ENCODE measurements at places on chromosomes 6 and 20.

DNA sequence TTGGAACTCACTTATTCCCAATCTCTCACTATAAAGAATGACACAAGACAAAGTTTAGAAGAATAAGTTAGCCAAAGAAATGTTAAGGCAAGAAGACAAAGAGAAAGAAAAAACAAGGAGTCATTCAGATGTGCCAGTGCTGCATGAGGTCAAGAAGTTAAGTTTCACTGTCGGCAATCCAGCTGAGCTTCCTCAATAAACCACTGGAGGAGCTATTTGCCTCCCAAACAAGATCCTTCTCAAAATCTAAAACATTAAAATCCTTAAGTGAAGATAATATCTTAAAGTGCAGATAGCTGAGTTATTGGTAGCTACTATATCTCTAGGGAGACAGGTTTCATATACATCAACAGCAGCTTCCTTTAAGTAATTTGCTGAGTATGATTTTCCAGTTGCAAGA, 512.3 kb downstream of the HDGFL1 start:
- no peak for DNase-seq

DNA sequence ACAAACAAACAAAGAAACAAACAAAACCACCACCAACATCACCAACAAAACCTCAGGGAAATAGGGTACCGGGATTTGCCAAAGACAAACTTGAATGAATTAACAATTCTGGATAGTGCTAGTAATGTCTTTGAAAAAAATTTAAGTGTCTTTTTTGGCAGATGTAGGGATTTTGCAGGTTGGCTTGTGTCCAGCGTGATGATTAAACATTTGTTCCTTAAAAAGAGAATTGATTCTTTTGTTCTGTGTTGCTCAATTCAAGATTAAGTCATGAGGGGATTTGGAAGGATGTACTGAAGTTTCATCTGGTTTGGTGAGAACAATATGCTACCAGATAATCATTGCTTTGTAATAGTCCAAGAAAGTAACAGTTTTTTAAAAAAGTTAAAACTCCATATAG, 125.1 kb upstream of the HS3ST5 start:
- no peak for DNase-seq

DNA sequence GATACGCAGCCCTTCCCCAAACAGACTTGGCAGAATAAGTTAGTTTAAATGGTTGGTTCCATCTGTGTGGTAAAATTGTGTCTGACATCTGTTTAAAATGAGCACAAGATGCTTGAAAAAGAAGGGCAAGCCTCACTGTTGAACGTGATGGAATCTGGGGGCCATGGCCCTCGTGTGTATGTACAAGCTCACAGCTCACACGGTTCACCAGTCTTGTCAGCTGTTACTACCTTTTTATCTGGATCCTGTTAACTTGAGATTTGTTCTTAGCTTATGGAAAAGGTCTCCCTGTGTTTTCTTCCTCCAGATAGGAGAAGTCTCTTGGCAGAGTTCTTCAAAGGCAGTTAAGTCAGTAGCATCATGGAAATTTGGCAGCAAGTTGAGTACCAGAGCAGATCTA, 270.6 kb downstream of the KHDC1L start:
- no peak for DNase-seq

- no peak for DNase-seq
Measured at GRCh38 chr20:10992731-10993130, 318.9 kb upstream of the JAG1 start.

DNA sequence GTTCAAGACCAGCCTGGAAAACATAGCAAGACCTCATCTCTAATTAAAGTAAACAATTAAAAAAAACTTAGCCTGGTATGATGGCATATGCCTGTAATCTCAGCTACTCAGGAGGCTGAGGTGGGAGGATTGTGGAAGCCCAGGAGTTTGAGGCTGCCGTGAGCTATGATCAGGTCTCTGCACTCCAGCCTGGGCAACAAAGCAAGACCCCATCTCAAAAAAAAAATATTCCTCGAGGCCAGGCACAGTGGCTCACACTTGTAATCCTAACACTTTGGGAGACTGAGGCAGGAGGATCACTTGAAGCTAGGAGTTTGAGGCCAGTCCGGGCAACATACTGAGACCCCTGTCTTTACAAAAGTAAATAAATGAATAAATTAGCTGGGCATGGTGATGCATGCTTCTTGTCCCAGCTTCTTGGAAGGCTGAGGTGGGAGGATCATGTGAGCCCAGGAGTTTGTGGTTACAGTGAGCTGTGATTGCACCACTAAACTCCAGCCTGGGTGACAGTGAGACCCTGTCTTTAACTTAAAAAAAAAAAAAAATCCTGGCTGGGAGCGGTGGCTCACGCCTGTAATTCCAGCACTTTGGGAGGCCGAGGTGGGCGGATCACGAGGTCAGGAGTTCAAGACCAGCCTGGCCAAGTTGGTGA, 9.3 kb upstream of the C2 start:
- DNase-seq: no peak

- DNase-seq: no peak
Measured at GRCh38 chr6:88166493-88167351, 575 bp upstream of the CNR1 start.

DNA sequence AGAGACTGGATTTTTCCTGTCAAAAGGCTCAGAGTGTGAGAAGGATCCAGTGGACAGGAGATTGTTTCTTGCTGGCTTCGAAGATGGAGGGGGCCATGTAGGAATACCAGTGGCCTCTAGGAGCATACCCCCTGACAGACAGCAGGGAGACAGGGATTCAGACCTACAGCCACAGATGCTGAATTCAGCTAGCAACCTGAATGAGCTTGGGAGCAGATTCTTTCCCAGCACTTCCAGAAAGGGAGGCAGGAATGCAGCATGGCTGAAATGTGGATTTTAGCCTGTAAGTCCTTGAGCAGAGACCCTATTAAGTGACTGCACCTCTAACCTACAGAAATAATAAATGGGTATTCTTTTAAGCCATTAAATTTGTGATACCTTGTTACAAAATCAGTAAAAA, 44.6 kb downstream of the STXBP5 start:
- no peak for DNase-seq

- DNase-seq: no peak
Measured at GRCh38 chr6:158043586-158044524, 62.2 kb downstream of the SYNJ2 start.

GRCh38 chr20:32386091-32386490, 28.0 kb downstream of the ASXL1 start:
- DNase-seq: no peak

DNA sequence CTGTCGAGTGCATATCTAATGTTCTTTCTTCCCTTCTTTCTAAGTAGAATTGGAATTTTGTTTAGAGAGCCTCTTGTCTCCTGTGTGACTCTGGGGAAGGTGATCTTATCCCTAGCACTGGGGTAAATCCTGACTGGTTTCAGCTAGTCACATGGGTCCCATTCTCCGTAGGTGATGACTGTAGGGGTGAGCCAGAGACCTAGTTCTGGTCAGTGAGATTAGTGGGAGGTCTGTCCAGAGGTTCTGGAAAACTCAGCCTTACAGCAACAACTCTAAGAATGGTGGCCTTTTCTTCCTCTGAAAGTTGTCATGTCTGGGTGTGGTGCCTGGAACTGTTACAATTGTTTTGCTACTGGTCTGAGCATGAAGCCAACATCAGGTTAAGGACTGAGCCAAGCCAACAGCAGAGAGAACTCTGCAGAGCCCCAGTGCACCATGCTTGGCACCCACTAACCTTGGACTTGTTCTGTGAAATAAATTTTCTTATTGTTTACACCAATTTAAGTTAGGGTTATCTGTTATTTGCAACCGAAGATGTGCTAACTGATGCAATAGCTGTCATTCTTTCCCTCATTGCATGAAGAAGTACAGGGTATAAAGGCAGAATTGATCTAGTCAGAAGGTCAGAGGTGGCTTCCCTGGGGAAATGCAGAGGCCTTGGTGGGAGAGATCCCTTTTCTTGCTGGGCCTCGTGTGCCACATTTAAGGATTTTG, 56.8 kb upstream of the TULP4 start:
- no peak for DNase-seq

DNA sequence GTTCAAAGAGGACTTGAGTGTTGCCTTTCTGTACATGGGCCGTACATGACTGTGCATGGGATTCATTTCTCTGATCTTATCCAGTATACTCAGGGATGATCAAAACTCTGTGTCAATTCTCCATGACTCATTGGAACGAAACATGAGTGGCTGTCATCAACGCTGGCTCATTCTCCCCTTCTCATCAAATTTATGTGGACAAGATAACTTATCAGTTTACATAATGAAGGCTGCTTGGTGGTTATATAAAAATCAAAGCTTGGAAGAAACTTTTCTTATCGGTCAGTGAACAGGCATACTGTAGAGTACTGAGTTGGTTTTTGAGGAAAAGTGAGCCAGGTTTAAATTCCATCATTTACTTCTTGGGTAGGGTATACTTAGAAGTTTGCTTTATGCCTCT, 24.9 kb downstream of the CRISP1 start:
- no peak for DNase-seq

DNA sequence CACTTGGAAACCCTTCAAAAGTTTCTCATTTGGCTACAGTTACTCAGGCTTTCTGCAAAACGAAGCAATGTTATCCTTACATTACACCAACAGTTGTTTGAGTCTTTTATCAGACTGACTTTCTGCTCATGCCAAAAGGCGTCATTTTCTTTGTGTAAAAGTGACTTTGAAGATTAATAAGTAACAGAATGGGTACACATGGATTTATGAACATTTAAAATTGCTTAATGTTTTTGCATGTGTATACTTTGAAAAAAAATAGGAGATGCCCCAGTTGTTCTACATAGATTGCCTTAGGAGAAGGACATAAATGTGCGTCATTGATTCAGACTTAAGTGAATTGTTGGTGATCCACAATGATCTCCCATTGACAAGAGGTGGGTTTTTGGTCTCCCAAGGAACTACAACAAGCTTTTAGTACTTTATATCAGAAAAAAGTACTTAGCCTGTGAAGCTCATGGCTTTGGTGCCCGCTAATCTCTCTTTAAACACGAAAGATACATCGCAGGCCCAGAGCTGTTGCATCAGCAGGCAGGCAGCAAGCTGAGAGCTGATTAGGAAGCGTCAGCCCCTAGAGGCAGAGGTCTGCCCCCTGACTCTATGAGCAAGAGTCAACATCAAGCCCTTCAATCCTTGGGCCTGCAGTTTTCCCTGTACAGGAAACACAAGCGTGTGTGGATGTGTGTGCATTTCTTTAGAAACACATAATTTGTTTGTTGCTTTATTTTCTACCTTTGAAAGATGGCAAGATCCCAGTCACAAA, 45.9 kb downstream of the SLC22A3 start:
- no peak for DNase-seq

- no peak for DNase-seq
Measured at GRCh38 chr6:82363428-82364086, at the start of gene TPBG. Gene TPBG, plus strand, starts transcription at chr6:82363817. Its CDS starts 1,145 bp downstream, at chr6:82364962.

GRCh38 chr20:16861708-16862107, 113.5 kb downstream of the OTOR start:
- DNase-seq: no peak

DNA sequence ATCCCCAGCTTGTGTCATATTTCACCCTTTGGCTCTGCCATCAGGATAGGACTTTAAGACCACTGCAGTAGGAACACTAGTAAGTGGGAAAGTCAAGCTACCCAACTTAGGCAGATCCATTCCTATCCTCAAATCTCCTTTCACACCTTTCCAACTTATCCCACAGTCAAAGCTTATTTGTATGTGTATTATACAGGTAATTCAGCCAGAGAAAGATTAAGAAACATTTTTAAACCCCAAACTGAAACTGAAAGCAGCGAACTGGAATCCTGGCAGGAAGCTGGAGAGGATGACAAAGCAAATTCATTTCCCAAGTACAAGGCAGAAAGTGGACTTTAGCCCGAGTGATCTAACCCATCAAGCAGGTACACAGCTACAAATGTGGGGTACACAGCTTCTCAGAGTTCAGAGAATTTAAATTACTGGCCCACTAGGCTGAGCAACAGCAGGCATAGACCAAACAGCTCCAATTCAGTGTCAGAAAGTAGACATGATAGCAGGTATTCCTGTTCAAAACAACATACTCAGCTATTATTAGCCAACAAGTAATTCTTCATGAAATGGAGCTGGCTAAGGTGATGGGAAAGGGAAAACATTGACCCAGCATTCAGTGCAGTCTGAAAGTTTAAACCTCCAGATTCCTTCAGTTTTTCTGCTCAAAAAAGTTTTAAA, 39.1 kb downstream of the ILRUN start:
- no peak for DNase-seq

- DNase-seq: no peak
Measured at GRCh38 chr6:16547587-16547986, 213.7 kb downstream of the ATXN1 start.

- no peak for DNase-seq
Measured at GRCh38 chr20:11989018-11989771, 71.5 kb downstream of the BTBD3 start.

DNA sequence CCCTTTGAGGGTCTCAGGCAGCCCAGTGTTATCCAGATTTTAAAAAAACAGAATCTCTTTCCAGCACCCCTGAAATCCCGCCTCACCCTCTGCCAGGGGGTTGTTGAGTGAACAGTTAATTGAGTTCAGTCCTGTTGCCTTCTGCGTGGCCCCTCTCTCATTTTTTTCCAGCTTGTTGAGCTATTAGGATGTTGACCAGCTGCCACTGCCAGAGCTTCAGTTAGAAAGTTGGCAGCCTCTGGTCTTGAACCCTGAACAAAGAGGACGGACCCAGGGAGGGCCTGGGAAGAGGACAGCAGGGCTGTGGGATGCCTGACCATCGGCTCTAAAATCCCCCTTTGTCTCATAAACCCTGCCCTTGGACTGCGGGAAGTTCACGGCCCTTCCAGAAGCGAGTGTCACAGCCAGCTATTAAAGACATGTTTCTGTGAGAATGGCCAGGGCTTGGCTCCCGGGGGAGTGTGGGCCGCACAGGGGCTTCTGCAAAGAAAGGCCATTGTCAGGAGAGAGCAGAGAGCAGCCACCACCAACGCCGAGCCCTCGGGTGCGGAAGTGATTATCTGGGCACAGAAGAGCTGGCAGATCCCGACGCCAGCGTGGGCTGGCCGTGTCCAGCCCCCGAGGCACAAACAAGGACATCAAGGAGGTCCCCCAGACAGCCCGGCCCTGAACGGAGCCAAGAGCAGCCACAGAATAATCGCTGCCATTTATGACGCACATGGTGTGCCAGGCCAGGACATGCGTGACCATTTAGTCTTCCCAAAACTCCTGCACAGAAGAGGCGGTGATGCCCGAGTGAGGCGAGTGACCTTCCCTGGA, 189.0 kb downstream of the ANKRD60 start:
- no peak for DNase-seq

- DNase-seq: no peak
Measured at GRCh38 chr20:17644451-17644850, 37.6 kb downstream of the RRBP1 start.

- no peak for DNase-seq
Measured at GRCh38 chr6:90547991-90548390, 38.9 kb downstream of the MAP3K7 start.

- no peak for DNase-seq
Measured at GRCh38 chr20:3168079-3168828, 5.1 kb downstream of the LZTS3 start.

GRCh38 chr6:163414946-163415619, 565 bp downstream of the QKI start:
- no peak for DNase-seq

GRCh38 chr6:28659250-28659566, 133.5 kb downstream of the GPX5 start:
- DNase-seq: no peak
